ENCODE measurements at places on chromosomes 1 and 21. TPM values are rescaled to one million over a fixed set of nuclear protein-coding genes. Genes with fewer than 3 reads are reported as not detected.

- H3K4me3 ChIP-seq = no peak overlapping the region
- no peak overlapping the region for H3K27ac ChIP-seq
- H3K27me3 ChIP-seq = no peaks in the 10 kb centered on the region
Measured at GRCh38 chr1:74681001-74681400, 7.4 kb upstream of the ERICH3 start.

- H3K4me3 ChIP-seq = no peak within 1 kb of the TSS
- no peak within 1 kb of the TSS for H3K27ac ChIP-seq
- H3K4me1 ChIP-seq = no peaks in the 10 kb centered on the region
- DNase-seq = no peak
- no peaks in the 10 kb centered on the region for H3K36me3 ChIP-seq
Measured at GRCh38 chr1:190477762-190478148, at the start of gene BRINP3. Gene BRINP3 (minus strand): TSS chr1:190477864.

CR1 gene
- total RNA-seq = 3.1 TPM

GRCh38 chr21:28943631-28944030 lies 49.0 kb downstream of the LTN1 start:
- no peaks in the 10 kb centered on the region for H3K36me3 ChIP-seq
- H3K27ac ChIP-seq = no peak overlapping the region
- no peak overlapping the region for H3K4me3 ChIP-seq
- H3K4me1 ChIP-seq = no peaks in the 10 kb centered on the region
- H3K27me3 ChIP-seq = no peaks in the 10 kb centered on the region

GRCh38 chr1:156760092-156760795 lies 7.1 kb upstream of the PRCC start:
- no peaks in the 10 kb centered on the region for H3K36me3 ChIP-seq
- no peak overlapping the region for H3K27ac ChIP-seq
- no peak for DNase-seq
- H3K4me3 ChIP-seq = no peak overlapping the region

DNA sequence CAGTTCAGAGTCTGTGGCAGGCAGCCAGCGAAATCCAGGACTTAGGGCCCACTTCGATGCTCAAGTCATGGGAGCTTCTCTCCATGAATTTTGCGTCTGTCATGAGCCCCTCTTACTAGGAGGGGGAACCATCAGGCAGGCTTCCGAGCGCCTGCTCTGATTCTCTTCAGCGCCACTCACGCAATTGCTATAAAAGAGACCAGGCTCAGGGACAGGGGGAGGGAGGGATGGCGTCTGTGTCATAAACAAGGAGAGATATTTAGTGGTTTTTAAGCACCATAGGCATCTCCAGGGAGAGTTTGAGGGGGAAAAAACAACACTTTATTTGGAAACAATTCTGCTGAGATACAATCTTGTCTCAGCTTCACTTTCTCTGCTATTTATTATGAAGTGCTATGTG lies 60.6 kb downstream of the NAV1 start:
- no peak overlapping the region for H3K4me3 ChIP-seq
- H3K36me3 ChIP-seq = no peaks in the 10 kb centered on the region
- H3K27ac ChIP-seq = no peak overlapping the region
- DNase-seq = no peak
- H3K27me3 ChIP-seq = no peaks in the 10 kb centered on the region
